ENCODE measurements at places on chromosomes 2 and 18.
A peak's percentile ranks its signal among the peaks of the same experiment; 100 is the strongest.

DNA sequence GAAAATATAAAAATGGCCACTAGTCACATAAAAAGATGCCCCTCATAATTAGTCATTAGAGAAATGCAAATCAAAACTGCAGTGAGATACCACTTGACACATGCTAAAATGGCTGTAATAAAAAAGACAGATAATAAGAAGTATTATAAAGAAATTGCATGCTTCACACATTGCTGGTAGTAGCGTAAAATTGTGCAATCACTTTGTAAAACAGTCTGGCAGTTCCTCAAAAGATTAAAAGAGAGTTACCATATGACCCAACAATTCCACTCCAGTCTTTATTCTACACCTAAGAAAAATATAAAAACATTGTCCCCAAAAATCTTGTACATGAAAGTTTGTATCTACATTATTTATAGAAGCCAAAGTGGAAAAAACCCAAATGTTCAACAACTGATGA, 170.6 kb upstream of the FIGN start:
- DNase-seq, result no peak

GRCh38 chr2:109468893-109469292, 144.9 kb downstream of the SEPTIN10 start:
- no peak for DNase-seq

DNA sequence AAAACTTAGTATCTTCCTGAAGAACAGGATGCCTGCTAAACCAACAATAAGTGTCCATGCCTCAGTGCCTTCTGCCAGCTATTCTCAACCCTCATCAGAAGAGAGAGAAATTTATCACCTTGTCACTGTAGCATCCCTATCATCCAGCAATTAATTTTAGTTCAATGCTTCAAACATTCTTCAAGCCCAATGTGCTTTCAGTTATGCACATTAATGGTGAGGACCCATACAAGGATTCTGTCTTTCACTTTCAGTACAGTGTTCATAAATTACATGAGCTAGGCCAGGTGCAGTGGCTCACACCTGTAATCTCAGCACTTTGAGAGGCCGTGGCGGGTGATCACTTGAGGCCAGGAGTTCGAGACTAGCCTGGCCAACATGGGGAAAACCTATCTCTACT, 47.0 kb upstream of the MSH6 start:
- no peak for DNase-seq

GRCh38 chr18:27785815-27786471, 391.0 kb downstream of the CDH2 start:
- DNase-seq, result no peak

DNA sequence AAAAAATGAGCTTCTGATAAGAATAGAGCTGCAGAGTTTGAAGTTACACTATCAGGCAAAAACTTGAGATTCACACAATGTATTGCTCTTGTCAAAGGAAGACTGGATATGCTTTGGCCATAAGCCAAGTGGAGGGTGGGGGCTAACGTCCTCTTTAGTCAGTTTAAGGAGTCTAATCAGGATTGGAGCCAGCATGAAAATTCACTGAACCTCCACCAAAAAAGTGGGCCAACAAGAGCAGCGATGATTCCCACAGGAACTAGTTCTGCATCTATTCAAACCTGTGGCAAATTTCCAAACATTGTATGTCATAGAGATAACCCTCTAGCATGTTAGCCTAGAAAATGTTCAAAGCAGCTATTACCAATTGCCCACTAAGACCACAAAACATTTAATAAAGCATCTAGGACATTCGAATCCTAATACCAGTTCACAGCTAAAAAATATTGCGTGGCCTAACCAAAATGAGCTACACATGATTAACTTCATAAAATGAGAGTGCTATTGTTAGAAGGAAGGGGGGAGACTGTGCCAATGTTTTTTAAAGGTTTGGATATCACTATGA, 43.5 kb upstream of the TMEM247 start:
- DNase-seq, result peak; percentile 32

DNA sequence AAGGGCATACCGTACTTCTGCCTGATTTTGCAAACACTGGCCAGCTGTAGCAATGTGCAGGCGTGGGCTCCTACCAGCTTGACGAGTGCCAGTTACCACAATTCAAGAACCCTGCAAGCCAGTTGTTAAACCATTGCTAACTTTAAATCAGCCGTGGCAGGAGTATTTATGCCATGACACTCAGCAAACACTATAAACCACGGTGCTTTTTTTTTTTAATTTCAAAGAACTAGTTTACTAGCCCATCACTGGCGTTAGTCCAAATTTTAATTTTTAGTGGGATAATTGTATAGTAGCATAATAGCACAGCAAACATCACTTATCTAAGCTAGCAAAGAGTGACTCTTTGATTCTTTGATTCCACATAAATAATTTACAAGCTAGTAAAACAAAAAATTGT, 111.1 kb downstream of the COL4A4 start:
- no peak for DNase-seq

DNA sequence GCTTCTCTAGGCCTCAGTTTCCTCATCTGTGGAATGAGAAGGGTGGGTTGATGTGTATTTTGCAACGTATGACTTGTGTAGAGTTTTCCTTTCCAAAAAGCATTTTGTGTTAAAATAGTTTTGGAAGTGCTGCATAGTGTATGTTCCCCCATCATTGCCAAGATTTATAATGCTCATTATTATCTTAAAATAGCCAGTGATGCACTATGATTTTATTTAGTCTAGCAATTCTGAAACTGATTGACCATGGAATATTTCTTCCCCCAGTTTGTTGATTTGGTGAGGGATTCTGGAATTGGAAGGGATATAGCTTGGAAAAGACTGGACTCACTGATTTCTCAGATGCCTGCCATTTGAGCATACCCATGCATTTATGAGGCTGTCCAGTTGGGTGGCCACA, 130.6 kb downstream of the CCDC85A start:
- DNase-seq, result no peak

- DNase-seq, result no peak
These were observed 64.2 kb downstream of the MTCL1 start for GRCh38 chr18:8769509-8770095.

Data from fibroblast of mammary gland (primary cell).